ENCODE measurements at places on chromosomes 5 and 9. TPM values are rescaled to one million over a fixed set of nuclear protein-coding genes. Genes with fewer than 3 reads are reported as not detected.
A peak's percentile ranks its signal among the peaks of the same experiment; 100 is the strongest.

GRCh38 chr5:18811661-18812060, 1176.3 kb downstream of the CDH18 start:
- DNase-seq: no peak

- DNase-seq: no peak
Measured at GRCh38 chr5:88092358-88092757, 176.3 kb downstream of the TMEM161B start.

DNA sequence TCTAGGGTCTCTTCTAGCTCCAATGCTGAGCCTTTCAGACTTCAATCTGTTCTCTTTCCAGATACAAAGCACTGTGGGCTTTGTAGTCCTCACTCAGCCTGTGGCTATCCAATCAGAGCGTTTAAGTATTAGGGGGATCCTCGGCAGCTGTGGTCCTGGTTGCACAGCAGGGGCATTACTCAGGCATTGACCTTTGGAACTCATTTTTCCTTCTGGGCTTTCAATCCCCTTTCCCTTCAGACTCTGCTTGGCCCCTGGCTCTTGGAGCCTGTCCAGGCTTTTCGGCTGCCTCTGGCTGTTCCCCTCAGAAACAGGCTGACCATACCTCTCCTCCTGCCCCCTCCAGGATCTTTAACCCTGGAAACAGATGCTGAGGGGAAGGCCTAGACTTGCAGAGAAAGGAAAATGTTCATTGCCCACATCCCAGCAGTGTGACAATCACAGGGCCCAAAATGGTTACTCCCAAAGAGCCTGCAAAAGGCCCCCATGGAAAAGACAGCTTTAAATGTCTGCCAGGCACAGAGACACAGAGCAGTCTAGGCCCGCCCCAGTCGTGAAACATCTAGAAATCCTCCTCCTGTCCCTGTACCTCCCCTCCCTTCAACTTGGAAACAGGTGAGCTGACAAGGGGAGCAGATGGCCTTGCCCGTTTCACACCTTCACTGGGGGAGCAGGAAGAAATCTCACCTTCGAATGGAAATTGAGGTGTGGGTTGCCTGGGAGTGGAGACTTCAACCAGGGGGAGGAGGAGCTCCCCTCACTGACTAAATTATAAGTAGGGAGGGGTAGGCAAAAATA, 13.7 kb downstream of the C1QTNF2 start:
- DNase-seq: no peak

DNA sequence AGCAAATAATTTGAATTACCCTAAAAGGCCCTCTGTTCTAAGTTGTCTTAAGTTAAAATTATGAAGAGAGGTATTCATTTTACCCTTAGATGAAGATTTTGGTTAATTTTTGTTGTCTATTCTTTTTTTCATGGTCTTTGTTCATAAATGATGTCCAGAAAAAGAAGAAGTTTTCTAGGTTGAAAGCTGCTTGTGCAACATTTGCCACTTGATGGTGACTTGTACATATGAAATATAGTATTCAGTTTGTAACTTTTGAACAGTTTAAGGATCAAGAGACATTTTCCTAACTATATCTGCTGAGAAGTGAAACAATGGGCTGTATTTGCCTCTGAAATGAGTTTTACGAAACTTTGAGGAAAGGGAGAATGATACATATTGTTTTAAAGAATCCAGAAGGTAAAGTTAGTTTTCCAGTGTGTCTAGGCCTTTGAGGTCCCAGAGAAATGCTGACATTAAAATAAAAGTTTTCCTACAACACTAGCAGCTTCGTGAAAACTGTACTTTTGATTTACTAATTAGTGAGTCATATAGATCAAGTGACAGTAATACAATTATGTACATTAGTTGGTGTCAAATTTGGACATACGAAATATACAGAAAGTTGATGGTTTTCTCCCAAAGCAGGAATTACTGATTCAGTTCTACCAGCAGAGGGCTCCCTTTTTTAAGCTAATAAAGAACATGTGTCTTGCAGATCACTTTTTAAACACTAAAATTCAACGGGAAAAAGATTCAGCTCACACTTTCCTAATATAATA, 70.5 kb downstream of the PIK3R1 start:
- peak; percentile 53 for DNase-seq

GRCh38 chr5:110134963-110135935, 445.5 kb downstream of the MAN2A1 start:
- DNase-seq: no peak

GRCh38 chr9:137172901-137173795, 1.3 kb upstream of the TMEM210 start:
- DNase-seq: no peak

- DNase-seq: no peak
Measured at GRCh38 chr5:166062719-166063118, 2228.7 kb upstream of the WWC1 start.

GRCh38 chr9:77440057-77440456, 208.1 kb downstream of the GNA14 start:
- DNase-seq: peak; percentile 73

- DNase-seq: no peak
Measured at GRCh38 chr9:69186841-69187611, 12.9 kb downstream of the TJP2 start.

DNA sequence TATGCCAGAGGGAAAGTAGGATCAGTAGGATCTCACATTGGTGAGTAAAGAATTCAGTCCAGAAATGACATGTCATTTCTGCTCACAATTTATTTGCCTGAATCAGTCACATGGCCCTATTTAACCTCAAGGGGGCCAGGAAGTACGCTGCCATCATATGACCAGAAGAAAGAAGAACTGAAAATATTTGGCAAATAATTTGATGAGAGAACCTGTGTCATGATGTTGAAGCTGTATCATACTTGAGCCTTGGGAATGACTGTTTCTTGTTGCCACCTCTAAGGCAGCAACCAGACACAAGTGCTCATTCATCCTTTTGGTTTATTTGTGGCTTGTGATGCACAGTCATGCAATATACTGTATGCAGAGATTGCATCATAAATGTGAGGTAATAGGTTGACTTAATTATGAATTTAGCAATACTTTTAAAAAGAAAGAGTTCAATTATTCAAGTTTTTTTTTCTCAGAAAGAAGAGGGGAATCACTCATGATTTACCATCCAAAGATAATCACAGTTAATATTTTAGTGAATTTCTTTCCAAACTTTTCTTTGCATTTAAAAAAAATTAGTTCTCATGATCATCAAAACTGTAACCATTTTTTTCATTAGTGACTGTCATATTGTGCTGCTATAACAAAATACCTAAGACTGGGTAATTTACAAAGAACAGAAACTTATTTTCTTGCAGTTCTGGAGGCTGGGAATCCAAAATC, 8.2 kb upstream of the ZFYVE16 start:
- no peak for DNase-seq

- DNase-seq: no peak
Measured at GRCh38 chr5:108983461-108984092, 235.9 kb downstream of the FER start.

DNA sequence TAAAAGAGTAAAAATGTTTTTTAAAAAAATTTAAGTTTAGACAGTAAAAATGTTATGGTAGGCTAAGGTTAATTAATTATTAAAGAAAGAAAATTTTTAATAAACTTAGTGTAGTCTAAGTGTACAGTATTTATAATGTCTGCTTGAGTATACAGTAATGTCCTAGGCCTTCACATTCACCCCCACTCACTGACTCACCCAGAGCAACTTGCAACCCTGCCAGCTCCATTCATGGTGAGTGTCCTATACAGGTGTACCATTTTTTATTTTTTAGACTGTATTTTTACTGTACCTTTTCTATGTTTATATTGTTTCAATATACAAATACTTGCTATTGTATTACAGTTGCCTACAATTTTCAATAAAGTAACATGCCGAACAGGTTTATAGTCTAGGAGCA, 234.1 kb downstream of the AUH start:
- no peak for DNase-seq

- DNase-seq: no peak
Measured at GRCh38 chr5:35518104-35518503, 99.6 kb upstream of the SPEF2 start.

DNA sequence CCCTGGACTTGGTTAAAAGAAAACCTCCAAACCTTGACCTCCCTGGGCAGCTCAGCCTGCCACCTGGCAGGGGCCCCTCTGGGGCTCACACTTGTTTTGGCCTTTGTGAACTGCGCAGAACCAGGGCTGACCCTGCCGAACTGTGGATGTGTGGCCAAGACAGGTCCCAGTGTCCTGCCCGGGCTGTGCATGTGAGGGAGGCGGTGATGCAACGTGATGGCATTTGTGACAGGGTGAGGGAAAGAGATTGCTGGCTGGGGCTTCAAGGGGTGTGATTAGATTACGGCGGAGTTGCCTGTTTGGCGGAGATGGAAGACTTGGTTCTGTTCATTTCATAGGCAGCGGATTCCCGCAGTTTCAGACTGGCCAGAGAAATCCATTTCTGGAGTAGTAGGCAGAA, 30.4 kb upstream of the NKX2-5 start:
- DNase-seq: no peak

GRCh38 chr5:126527892-126528291, 67.1 kb downstream of the ALDH7A1 start:
- no peak for DNase-seq

- no peak for DNase-seq
Measured at GRCh38 chr5:44919560-44919959, 110.8 kb downstream of the MRPS30 start.

- no peak for DNase-seq
Measured at GRCh38 chr9:121443981-121444380, 55.7 kb downstream of the GGTA1 start.

DNA sequence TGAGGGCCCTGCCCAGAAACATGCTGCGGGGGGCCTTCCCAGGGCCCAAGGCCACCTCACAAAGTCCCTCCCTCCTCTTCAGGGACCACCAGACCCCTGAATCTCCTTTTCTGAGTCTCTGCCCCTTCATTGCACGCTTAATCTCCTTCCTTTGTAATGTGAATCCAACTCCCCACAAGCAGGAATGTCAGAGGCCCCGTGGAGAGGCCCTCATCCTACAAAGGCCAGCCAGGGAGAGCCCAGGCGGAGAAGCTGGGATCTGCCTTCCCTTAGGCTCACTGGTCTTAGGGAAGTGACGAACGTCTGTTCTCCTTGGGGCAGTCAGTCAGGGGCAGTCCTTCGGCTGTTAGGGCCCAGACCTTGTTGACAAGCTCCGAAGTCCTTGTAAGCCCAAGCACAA, 2.3 kb downstream of the SMIM33 start:
- DNase-seq: no peak

GRCh38 chr9:100619194-100619593, 41.3 kb downstream of the CAVIN4 start:
- no peak for DNase-seq

GRCh38 chr9:88835772-88836171, 155.5 kb upstream of the S1PR3 start:
- no peak for DNase-seq

DNA sequence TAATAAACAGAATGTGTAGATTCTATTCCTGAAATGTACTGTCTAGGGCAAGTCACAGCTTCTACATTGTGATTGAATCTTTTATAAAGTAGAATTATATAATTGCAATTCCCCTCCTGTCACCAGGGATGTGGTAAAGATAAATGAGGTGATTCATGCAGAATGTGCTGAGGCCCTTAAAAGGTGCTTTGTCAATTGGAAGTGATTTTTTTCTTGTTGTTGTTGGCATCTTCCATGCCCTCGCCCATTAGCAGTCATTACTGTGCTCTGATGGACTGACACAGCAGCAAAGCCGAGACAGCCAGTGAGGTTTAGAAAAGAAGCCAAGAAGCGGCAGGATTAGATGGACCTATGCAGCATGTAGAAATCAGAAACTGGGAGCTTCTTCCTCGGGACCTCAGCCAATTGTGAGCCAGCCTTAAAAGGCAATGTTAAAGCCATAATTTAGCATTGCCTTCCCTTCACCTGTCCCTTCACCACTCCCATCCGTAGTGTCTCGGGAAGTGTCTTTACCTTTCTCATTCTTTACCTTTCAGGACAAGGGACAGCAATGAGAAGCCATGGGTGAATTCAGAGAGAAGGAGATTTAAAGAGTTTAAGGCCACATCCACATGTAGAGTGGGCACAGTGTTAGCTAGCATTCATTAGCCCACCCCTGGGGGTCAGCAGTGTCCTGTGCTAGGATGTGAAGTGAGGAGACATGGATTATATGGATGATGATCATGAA, 257.8 kb downstream of the PLK2 start:
- DNase-seq: no peak

- DNase-seq: no peak
Measured at GRCh38 chr9:32434892-32435291, 50.4 kb downstream of the ACO1 start.

- DNase-seq: no peak
Measured at GRCh38 chr9:126615245-126615790, 1.6 kb downstream of the LMX1B start.

DNA sequence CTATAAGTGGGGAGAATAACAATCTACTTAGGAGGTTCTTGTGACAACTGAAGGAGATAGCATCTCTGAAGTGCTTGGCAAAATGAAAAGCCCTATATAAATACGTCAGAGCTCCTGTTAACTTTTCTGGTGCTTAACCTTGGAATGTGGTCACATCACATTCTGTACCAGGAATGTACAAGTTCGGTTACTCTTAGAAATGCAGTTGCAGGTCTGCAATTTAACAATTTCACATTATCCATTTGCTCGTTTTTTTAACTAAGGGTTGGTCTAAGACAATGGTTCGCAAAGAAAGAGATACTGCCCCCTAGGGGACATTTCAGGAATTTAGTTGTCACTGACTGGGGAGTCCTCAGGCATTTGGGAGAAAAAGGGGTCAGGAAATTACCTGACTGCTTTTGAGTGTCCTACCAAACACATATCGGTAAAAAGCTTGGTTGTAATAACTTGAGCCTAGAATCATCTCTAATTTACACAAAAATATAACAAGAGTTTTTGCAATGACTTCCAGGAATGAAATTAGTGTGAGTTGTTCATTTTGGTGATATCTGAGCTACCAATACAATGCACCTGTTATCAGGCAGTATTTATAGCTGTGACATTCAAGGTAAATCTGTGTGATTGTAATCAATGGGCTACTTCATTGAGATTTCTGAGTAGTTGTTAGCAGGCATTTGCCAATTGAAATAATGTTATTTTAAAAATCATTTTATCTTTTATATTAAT, 5.4 kb upstream of the HBEGF start:
- peak; percentile 62 for DNase-seq

The BSPRY gene
- 0.29 TPM for polyA plus RNA-seq

The KCNT1 gene
- 11.0 TPM for polyA plus RNA-seq

The RAB14 gene
- 47.0 TPM for polyA plus RNA-seq

The KIF24 gene
- polyA plus RNA-seq: 15.9 TPM

The TRAF1 gene
- polyA plus RNA-seq: 4.3 TPM

The CRHBP gene
- 0.67 TPM for polyA plus RNA-seq

The PCDHAC2 gene
- polyA plus RNA-seq: 0.67 TPM

The CBY3 gene
- 0.37 TPM for polyA plus RNA-seq

The SPATA31E1 gene
- not detected for polyA plus RNA-seq

The CCDC183 gene
- polyA plus RNA-seq: 1.9 TPM

The SUSD1 gene
- 9.7 TPM for polyA plus RNA-seq

The F2RL2 gene
- 0.63 TPM for polyA plus RNA-seq

The TUSC1 gene
- polyA plus RNA-seq: 11.7 TPM

The TMEM8B gene
- polyA plus RNA-seq: 20.3 TPM

The PFN3 gene
- polyA plus RNA-seq: not detected

Measured in forelimb muscle (tissue), 1 donor.